Activated T-helper 1 cell treated with anti-CD3 and anti-CD28 coated beads, Interleukin-2, amount 50 U/mL, for 16 hours (primary cell): ENCODE measurements at places on chromosomes 5 and 9.

DNA sequence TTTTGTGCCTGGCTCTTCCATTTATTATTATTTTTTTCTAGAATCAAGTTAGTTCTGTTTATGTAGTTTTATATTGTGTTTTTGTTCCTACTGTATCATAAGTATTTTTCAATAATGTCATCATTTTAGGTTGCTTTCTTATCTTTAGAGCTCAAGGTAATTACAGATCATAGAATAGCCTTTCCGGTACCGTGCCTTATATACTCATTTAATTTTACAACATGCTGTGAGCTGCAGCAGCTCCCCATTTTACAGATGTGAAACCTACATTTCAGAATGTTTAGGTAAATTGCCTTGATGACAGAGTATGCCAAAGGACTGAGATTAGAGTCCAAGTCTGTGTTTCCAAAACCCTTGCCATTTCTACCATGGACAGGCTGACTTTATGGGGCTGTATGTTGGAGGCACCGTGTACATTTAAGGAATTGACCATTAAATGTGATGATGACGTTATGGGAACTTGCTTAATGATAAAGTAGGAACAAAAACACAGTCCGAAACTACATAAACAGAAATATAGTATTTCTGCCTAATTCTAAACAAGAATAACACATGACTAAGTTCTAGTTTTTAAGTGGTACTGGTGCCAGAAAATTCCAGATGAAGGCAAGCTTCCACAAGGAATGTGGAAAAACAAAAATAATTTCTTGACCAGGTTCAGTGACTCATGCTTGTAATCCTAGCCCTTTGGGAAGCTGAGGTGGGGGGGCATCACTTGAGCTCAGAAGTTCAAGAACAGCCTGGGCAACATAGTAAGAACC, 97.7 kb downstream of the IQGAP2 start:
- DNase-seq: no peak

GRCh38 chr5:142771666-142772065, 1.5 kb downstream of the ARHGAP26 start:
- DNase-seq: no peak

DNA sequence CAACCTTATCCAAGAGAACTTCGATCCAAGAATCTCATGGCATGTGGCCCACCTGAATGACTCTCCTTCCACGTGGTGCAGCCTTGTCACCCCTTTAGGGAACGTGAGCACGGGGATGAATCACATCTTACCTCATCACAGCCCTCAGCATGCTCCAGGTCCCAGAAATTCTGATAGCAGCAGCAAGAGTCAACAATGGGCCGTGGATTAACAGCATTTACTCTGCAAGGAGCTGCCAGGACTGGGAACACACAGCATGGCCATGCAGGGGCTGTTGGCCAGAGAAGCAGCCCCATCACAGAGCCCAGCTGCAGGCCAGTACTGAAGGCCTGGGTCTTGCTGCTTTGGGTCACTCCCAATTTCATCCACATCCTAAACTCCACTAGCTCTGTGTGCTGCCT, 150.4 kb downstream of the C5orf15 start:
- no peak for DNase-seq

GRCh38 chr5:43348861-43349363, 35.7 kb upstream of the HMGCS1 start:
- no peak for DNase-seq

GRCh38 chr9:109855540-109855939, 75.5 kb downstream of the PALM2AKAP2 start:
- DNase-seq: no peak

DNA sequence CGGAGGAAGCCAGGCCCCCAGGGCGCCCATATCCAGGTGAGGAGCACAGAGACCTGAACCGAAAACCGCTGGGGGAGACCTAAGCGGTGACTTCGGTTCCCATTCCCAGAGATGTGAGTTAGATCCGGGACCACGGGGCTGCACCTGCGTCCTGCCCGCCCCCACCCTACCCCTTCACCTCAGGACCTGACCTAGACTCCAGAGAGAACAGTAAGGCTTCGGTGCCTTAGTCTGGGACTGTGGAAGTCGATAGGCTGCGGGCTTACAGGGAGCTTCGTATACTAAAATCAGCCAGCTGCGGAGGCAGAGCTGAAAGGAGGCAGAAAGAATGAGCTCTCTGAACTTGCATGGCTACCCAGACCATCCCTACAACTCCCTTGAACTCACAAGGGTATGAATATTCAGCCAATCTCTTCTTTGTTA, 518 bp upstream of the FAM13B start:
- no peak for DNase-seq

DNA sequence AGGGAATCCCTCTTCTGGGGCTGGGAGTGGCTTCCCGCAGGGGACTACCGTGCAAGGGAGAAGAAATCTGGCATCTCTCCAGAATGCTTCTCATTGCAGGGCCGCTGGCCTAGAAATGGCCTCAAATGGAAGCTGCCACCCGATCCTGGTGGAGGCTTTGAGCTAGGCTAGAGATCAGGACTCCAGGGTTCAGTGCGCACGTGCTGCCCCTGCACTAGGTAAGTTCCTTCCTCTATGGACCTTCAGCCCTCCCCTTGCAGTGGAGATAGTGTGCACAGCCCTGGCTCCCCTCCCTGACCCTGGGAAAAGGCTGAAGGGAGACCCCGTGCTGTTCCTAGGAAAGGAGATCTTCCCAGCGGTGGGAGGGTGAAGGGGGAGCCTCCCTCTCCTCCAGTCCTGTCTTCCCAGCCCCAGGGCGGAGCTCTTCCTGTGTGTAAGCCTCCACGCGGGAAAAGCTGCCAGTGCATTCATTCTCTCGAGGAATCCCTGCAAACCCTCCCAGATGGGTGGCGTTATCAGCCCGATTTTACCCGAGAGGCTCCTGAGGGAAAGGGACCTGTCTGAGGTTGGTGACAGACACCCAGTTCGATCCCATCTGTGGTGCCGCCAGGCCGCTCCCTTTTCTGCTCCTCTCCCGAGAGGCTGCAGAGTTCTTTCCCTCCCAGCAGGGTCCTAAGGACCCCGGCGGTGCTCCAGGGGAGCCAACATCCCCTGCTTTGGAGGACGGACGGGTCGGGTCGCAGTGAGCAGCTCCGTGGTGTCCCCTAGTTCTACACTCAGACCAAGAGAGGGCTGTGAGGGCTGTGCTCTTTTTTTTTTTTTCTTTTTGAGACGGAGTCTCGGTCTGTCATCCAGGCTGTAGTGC, 1.4 kb upstream of the CERCAM start:
- DNase-seq: no peak

GRCh38 chr5:124596595-124597421, 149.6 kb downstream of the ZNF608 start:
- DNase-seq: no peak

- DNase-seq: no peak
Observed at GRCh38 chr9:131253891-131254491, 22.3 kb downstream of the FAM78A start.

DNA sequence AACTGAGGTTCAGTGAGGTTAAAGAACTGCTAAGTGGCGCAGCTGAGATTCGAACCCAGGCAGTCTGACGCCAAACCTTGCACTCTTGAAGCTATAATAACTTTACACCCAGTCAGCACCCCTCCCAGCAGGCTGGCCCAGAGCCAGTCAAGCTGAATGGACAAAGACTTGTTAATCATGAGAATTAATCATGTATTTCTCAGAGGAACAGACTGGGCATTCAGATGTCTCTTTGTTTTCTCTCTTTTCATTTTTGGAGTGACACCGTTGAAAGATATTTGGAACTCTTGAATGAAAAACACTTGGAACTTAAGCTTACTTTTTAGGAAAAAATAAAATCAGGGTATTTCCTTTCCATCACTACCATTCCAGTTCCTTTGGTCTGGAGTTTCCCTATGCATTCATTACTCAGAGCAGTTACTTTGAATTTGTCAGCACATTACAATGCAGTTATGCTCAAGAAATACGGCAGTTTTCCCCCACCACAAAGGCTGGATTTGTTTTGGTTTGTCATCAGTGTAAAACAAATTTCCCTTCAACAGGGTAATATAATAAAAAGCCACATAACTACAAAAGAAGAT, 22.6 kb upstream of the MAMDC2 start:
- no peak for DNase-seq

- no peak for DNase-seq
Observed at GRCh38 chr5:129379406-129379805, 80.7 kb upstream of the ADAMTS19 start.

DNA sequence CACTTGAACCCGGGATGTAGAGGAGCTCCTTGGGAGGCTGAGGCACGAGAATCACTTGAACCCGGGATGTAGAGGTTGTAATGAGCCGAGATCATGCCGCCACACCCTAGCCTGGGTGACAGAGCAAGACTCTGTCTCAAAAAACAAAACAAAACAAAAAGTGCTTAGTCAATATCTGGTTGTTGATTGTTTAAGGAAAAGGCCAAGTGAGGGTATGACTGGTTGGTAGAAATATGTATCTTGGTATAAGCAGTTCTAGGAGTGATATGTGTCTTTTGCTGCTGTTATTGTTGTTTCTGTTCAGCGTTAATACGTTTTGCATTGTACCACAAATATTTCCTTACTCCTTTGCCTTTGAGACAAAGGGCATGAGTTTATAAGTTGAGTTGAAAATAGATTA, 210.7 kb upstream of the DMRT1 start:
- no peak for DNase-seq

DNA sequence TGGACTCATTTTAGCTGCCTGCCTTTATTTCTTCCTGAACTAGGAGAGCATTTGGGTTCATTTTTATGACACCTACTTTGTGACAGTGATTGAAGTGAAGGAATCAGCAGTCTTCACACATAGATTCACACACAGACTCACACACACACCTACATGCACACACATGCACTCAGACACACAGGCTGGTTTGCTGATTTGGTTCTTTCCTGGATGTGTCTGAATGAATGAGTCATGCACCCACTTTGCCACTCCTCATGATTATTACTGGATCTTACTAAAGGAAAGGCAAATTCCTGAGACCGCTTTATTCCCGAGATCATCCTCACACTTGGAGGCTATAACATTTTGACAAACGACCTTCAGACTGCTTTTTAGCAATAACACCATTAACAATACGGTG, 529.5 kb downstream of the AGTPBP1 start:
- DNase-seq: no peak

DNA sequence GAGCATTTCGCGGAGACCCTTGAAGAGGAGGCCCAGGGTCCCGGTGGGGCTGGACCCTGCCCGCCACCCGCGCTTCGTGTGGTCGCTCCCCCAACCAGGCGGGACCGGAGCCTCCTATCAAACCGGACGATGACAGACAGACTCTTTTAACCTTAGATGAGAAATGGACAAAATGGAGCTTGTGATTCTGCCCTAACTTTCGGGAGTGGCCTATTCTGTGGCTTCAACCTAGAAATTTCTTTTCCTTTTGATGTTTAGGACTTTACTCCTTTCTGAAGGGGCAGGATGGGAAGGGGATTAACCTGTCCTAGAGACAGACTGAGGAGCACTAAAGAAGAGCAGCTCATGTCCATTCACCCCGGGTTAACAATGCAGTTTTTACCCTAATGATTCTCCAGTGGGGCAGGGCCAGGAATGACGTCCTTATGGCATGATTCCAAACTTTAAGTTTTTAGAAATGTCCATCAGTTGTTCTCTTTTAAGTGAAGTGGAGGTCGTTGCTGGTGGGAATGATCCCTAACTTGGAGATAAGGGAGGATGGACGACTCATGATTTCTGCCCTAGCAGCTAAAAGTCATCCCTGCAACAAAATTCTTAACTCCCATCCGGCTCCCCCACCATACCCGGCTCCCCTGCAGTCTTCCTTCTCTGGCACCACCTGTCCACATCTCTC, 1.0 kb downstream of the NIPSNAP3A start:
- no peak for DNase-seq

- no peak for DNase-seq
Observed at GRCh38 chr9:133167769-133168168, 4.1 kb upstream of the GBGT1 start.

DNA sequence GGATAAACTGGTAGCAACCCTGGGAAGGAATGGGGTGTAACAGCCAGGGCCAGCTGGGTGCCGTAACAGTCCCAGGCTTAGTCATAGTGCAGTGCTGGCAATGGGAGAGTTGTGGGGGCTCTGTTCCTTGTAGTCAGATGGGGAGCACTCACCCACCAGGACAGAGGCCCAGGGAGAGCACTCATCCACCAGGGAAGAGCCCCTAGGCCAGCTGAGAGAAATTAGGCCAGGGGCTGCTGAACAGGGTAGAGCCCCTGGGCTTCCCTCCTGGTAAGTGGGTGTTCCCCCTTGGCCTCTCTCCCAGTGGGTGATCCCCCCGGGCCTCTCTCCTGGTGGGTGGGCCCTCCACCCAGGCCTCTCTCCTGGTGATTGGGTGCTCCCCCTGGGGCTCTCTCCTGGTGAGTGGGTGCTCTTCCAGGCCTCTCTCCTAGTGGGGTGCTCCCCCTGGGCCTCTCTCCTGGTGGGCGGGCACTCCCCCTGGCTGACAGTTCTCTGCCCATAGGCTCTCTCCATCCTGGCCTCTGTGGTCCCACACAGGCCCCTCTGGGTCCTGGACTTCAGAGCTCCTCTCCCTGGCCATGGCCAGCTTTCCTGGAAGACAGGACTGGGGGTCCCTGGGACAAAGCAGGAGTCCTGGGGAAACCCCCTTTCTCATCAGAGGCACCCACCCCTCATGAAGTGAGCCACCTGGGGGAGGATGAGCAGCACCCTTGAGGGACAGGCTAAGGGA, 13.4 kb downstream of the FGD3 start:
- DNase-seq: no peak

DNA sequence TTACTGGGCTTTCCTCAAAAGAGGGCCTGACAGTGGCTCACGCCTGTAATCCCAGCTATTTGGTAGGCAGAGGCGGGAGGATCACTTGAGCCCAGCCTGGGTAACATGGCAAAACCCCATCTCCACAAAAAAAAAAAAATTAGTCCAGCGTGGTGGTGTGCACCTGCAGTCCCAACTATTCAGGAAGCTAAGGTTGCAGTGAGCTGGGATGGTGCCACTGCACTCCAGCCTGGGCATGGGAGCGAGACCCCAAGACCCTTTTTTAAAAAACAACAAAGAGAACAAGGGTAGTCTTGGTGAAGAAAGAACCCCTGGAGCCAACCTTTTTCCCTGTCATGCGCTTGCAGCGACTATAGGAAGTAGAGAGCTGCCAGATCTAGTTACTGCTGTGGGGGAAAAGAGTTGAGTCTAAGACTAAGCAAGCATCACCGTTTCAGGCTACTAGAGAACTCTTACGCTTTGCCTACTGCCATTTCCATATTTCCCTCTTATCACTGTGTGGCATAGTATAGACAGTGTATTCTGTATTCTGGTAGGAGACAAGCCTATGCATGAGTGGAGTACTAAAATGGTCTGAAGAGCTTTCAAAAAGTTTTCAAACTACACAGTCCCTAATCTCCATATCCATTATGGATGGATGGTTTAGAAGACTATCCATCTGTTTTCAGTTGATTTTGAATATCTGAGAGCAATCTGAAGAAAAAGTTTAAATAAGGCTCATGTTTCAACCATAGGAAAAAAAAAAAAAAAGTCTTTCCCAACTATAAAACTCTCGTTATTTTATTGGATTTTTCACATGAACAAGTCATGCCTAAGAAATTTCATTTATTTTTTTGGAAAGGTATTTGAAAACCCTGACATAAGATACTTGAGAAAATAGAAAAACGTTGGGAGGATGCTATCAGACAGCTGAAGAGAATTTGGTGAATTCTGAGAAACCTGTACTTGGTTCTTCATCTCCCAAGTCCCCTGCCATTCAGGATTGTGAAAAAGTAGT, 2.6 kb downstream of the C9orf40 start:
- no peak for DNase-seq

- DNase-seq: no peak
Observed at GRCh38 chr9:128825923-128826700, 3.5 kb downstream of the SPOUT1 start.
